ENCODE measurements at places on chromosomes 4 and X. TPM values are rescaled to one million over a fixed set of nuclear protein-coding genes. Genes with fewer than 3 reads are reported as not detected.

EGF gene
- total RNA-seq, result 0.13 TPM

EIF1AX gene
- 43.3 TPM for total RNA-seq

CXCL11 gene
- total RNA-seq, result not detected

PASD1 gene
- total RNA-seq, result not detected

GAB1 gene
- 12.9 TPM for total RNA-seq

CD38 gene
- total RNA-seq, result 1.0 TPM

DAPP1 gene
- total RNA-seq, result 0.39 TPM

ZNF185 gene
- 4.0 TPM for total RNA-seq

AKAP14 gene
- not detected for total RNA-seq

C4orf33 gene
- total RNA-seq, result 7.6 TPM

ATP2B3 gene
- not detected for total RNA-seq

BANK1 gene
- total RNA-seq, result not detected

VSIG4 gene
- not detected for total RNA-seq

MAP7D2 gene
- under 0.01 TPM for total RNA-seq

UGT2A3 gene
- total RNA-seq, result not detected

TEX13D gene
- not detected for total RNA-seq

Measured in epithelial cell of alveolus of lung (primary cell).